Psoas muscle (tissue), 8 donors: ENCODE measurements at places on chromosomes 13 and 19. TPM values are rescaled to one million over a fixed set of nuclear protein-coding genes. Genes with fewer than 3 reads are reported as not detected.

- no peak for DNase-seq
These were observed 6.0 kb downstream of the SPRED3 start for GRCh38 chr19:38394488-38394887.

Gene C19orf85
- not detected for total RNA-seq

GRCh38 chr13:20525601-20526544, at the start of gene CRYL1:
TSS of gene CRYL1 (minus strand) at chr13:20525857. CDS start at chr13:20525794, 63 bp downstream.
- DNase-seq, result peak; percentile 88

- no peak for DNase-seq
These were observed 59.0 kb upstream of the ZNF726 start for GRCh38 chr19:23855676-23856075.

- DNase-seq, result no peak
These were observed 9.3 kb upstream of the RUBCNL start for GRCh38 chr13:46396341-46396740.

Gene CALR3
- total RNA-seq, result not detected

Gene IRGC
- total RNA-seq, result not detected

DNA sequence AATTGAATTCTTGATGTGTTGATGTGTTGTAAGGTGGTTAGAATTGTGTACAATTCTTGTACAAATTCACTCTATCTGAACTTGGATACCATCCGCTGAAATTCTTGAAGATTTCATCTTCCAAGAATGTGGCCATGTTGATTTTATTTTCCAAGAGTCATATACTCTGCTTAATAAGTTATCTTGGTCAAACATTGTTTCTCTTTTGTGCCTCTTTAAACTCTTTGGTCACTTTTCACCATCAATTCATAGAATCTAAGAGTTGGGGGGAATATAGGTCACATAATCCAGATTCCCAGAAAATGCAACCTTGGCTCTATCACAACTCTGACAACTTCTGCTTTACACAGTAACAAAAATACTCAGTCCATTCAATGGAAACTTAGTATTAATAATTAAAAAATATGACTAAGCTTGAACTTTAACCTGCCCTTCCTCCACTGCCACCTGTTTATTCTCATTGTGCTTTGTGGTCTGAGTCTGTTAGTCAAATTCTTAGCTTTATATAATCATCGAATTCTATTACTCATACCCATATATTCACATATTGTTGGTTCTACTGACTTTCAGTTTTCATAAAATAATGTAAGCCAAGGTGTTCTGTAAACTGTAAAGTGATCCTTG, 373.2 kb downstream of the LMO7 start:
- no peak for DNase-seq

GRCh38 chr13:42885325-42885724, 103.9 kb downstream of the FAM216B start:
- DNase-seq, result no peak

GRCh38 chr13:23794267-23795161, 94.7 kb downstream of the MIPEP start:
- DNase-seq, result no peak

- no peak for DNase-seq
These were observed 18.0 kb downstream of the VPS36 start for GRCh38 chr13:52432456-52432855.

GRCh38 chr13:41864658-41865057, 96.3 kb downstream of the VWA8 start:
- no peak for DNase-seq
